Spinal cord (tissue), 10 donors: ENCODE measurements at places on chromosomes 3 and 15. TPM values are rescaled to one million over a fixed set of nuclear protein-coding genes. Genes with fewer than 3 reads are reported as not detected.

The TRPC1 gene
- polyA plus RNA-seq: 18.0 TPM

The ITGB5 gene
- polyA plus RNA-seq: 134 TPM

The STRA6 gene
- polyA plus RNA-seq: 45.5 TPM

The PYGO1 gene
- 28.6 TPM for polyA plus RNA-seq

The GOLGA6A gene
- polyA plus RNA-seq: not detected

The NEO1 gene
- 121 TPM for polyA plus RNA-seq

The SMCO1 gene
- polyA plus RNA-seq: not detected

The GOLGA6L4 gene
- polyA plus RNA-seq: 15.8 TPM

The PLSCR5 gene
- 2.6 TPM for polyA plus RNA-seq

The HACL1 gene
- polyA plus RNA-seq: 15.6 TPM

The FOXL2NB gene
- polyA plus RNA-seq: 1.4 TPM

The RNU5B-1 gene
- not detected for polyA plus RNA-seq

The NEK10 gene
- 8.7 TPM for polyA plus RNA-seq

The CASR gene
- 1.3 TPM for polyA plus RNA-seq

The CLDN16 gene
- polyA plus RNA-seq: 0.90 TPM

The WNT5A gene
- 12.9 TPM for polyA plus RNA-seq

The LMCD1 gene
- 17.3 TPM for polyA plus RNA-seq

The NAALADL2 gene
- 3.1 TPM for polyA plus RNA-seq

The TGM4 gene
- polyA plus RNA-seq: 0.08 TPM

The TF gene
- 591 TPM for polyA plus RNA-seq

The ALDH1A3 gene
- polyA plus RNA-seq: 5.7 TPM

The CHCHD4 gene
- polyA plus RNA-seq: 18.1 TPM

The RASGRP1 gene
- polyA plus RNA-seq: 4.5 TPM

The RHO gene
- not detected for polyA plus RNA-seq

The RYR3 gene
- 33.6 TPM for polyA plus RNA-seq

The TMEM212 gene
- polyA plus RNA-seq: 0.41 TPM

The WDR49 gene
- 4.4 TPM for polyA plus RNA-seq

The ITPKA gene
- 2.0 TPM for polyA plus RNA-seq
